ENCODE measurements at places on chromosomes 13 and 19.

DNA sequence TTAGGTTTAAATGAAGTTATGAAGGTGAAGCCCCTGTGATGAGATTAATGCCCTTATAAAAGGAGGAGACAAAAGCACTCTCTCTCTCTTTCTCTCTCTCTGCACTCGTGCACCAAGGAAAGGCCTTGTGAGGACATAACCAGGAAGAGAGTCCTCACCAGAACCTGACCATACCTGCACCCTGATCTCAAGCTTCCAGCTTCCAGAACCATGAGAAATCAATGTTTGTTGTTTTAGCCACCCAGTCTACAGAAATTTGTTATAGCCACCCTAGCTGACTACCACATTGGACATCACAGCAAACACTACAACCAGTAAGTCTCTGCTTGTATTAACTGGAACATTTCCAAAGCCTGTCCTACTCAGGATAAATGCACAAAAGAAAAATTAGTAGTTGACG, 34.7 kb upstream of the WDFY2 start:
- no peak for DNase-seq

- DNase-seq, result peak; percentile 26
Measured at GRCh38 chr13:99657848-99658260, 156.6 kb downstream of the TM9SF2 start.

- DNase-seq, result peak; percentile 57
Measured at GRCh38 chr19:1028062-1028926, 1.9 kb downstream of the CNN2 start.

DNA sequence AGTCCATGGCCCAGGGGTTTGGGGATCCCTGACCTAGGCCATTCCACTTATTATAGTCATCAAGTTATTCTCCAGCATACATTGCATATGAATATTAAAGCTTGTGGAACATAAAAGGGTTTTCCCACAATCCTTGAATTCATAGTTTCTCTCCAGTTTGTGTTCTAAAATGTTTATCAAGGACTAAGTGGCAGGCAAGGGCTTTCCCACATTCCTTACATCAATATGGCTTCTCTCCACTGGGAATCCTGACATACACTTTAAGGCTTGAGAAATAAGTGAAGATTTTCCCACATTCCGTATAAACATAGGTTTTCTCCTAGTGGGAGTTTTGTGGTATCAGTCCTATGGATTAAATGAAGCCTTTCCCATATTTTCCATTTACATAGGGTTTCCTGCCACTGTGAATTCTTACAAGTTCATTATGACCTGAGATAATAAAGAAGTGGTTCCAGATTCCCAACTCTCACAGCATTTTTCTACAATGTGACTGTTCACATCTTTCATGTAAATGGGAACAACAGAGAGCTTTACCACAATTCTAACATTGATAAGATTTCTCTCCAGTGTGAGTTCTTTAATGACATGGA, 14.5 kb downstream of the ZNF426 start:
- DNase-seq, result no peak

- DNase-seq, result no peak
Measured at GRCh38 chr13:42380420-42381164, 108.6 kb downstream of the AKAP11 start.

DNA sequence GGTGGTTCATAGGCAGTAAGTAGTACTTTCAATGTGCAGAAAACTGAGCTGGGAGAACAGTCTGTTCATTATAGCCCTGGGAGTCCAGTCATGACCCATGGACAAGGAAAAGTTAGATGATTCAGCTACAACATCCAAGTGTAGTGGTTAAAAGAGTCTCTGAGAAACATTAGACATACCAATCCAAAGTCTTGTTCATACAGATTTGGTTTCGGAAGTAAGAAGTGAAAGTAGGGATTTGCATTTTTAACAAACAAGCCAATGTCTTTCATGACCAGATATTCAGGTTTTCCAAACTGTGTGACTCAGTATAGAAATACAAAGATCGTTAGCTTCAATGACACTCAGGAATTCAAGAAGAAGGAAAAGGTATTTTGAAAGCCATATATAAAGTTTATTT, 345.3 kb downstream of the SLITRK1 start:
- DNase-seq, result no peak

- DNase-seq, result no peak
Measured at GRCh38 chr19:40721140-40721486, 4.2 kb downstream of the ITPKC start.

GRCh38 chr19:5966215-5966614, 11.7 kb downstream of the RANBP3 start:
- no peak for DNase-seq

DNA sequence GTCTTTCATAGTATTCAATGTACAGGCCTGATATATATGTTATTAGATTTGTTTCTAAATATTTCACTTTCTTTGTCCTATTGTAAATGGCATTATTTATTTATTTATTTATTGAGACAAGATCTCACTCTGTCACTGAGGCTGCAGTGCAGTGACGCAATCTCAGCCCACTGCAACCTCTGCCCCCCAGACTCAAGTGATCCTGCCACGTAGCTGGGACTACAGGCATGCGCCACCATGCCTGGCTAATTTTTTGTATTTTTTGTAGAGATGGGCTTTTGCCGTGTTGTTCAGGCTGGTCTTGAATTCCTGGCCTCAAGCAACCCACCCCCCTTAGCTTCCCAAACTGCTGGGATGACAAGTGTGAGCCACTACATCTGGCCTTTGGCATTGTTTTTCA, 5.4 kb upstream of the GAS6 start:
- DNase-seq, result no peak

GRCh38 chr19:6527893-6528543, 2.8 kb upstream of the TNFSF9 start:
- DNase-seq, result no peak

DNA sequence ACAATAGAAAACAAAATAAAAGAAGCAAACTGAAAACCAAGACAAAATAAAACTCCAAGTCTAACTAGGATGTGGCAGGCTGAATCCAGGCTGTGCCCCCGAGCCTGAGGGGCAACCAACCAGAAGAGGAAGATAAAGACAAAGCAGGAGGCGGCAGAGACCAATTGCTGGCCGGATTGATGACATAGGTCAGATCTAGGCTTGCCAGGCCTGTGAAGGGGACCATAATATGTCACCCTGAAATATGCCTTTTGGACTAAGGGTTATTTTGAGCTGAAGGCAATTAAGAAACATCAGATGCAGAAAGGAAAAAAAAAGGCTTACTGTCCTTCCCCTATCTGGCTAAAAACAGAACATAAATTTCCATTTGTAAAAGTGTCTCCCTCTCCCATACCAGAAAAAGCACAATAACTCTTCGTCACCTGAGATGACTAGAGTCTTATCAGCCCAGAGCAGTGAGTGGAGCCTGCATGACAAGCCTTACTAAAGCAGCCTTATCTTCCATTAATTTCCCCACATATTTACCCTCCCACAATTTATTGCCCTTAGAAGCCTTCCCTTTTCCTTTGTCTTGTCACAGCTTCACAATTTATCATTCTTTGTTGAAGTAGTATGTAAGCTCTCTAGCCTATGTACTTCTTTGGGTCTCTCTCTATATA, 22.8 kb downstream of the ATP8A2 start:
- no peak for DNase-seq

GRCh38 chr13:112718318-112718717, 28.5 kb downstream of the ATP11A start:
- no peak for DNase-seq

GRCh38 chr13:93220073-93220472, 6.5 kb upstream of the GPC6 start:
- DNase-seq, result no peak

GRCh38 chr13:112744168-112745021, 54.6 kb downstream of the ATP11A start:
- DNase-seq, result no peak

DNA sequence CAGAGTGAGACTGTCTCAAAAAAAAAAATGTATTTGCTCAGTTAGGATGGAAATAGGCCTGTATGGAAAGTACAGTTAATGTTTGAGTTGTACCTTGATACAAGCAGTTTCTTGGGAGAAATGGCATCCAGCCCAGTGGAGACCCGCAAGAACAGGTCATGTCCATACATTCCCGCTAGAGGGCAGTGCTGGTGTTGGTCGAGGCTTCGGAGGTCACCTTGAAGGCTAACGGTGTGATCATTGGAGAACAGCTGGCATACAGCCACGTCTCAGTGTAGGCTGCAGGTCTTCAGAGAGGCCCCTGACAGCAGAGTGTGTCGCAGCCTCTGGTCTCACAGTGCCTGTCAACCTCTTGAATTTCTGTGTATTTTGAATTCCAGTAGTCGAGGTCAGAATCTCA, 7.5 kb downstream of the ZNF610 start:
- DNase-seq, result peak; percentile 42

GRCh38 chr13:112956571-112957294, 12.3 kb upstream of the MCF2L start:
- no peak for DNase-seq

DNA sequence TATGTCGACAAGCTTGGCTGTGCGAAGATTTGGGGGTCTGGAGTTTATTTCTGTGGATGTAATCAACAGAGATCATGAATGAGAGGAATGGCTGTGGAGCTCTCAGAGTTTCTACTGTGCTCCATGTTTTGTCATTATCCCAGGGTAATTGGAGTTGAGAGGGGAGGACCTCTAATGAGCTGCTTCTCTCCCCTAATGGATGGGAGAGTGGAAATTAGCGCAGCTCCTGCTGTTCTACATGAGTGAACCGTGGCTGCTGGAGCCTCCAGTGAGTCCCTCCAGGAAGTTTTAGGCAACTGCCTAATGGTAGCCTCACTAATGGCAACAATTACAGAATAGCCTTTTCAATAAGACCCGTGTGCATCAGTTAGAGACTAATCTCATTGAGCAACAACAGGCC, 31.3 kb upstream of the FGF9 start:
- no peak for DNase-seq

- DNase-seq, result no peak
Measured at GRCh38 chr19:5349041-5349440, 8.4 kb upstream of the PTPRS start.

GRCh38 chr13:59547950-59548349, 615.8 kb downstream of the DIAPH3 start:
- DNase-seq, result no peak

Data from activated CD4-positive, alpha-beta T cell treated with anti-CD3 and anti-CD28 coated beads for 4 hours (primary cell).